Cortex of kidney (tissue), 1 donor: ENCODE measurements at places on chromosomes 2 and 18.

GRCh38 chr2:109382951-109383350 is 230.8 kb downstream of the SEPTIN10 start:
- DNase-seq: no peak

GRCh38 chr2:26438926-26439325 is 37.2 kb downstream of the DRC1 start:
- DNase-seq: no peak

DNA sequence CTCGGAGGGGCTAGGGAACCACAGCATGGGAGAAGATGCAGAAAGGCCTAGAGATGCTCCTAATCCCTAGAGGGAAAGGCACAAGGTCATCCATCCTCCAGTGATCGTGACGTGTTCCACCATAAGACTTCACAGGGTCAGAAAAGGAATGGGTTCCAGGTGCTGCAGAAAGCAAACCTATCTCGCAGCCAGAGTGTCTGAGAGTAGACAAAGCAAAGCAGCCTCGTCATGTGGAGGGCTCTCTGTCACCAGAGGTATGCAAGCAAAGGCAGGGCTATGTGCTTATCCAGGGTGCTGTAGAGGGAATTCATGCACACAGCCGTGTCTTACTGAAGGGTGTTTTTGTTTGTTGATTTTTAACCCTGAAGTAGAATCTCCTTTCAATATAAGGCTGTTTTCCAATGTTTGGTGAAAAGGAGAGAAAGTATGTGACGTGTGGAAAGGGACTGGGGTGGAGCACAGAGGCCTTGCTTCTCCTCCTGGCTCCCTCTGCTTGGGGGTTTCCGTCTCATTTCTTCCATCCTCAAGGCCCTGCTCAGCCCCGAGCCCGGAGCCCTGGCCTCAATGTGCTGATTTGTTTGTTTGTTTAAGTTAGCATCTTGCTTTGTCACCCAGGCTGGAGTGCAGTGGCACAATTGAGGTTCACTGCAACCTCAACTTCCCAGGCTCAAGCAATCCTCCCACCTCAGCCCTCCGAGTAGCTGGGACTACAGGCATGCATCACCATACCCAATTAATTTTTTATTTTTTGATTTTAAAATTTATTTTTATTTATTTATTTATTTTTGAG is 3.0 kb downstream of the GPR55 start:
- no peak for DNase-seq

GRCh38 chr18:35609236-35609635 is 27.7 kb downstream of the GALNT1 start:
- DNase-seq: no peak

GRCh38 chr2:234753701-234754100 is 198.1 kb upstream of the SH3BP4 start:
- no peak for DNase-seq

DNA sequence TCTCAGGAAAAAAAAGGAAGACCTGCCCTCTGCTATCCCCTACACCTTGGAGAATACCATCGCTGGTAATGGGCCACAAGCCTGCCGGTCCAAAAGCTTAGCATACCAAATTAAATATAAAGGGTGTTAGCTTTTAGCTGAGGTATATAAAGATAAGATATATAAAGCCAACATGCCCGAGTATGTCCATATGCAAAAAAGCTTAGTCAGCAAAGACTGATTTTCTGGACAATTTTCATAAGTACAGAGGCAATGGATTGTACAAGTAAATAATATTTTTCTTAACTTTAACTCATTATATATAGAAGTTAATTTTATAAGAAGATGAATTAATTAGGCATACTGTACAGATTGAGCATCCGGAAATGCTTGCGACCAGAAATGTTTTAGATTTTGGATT is 106.5 kb downstream of the STK39 start:
- DNase-seq: no peak

DNA sequence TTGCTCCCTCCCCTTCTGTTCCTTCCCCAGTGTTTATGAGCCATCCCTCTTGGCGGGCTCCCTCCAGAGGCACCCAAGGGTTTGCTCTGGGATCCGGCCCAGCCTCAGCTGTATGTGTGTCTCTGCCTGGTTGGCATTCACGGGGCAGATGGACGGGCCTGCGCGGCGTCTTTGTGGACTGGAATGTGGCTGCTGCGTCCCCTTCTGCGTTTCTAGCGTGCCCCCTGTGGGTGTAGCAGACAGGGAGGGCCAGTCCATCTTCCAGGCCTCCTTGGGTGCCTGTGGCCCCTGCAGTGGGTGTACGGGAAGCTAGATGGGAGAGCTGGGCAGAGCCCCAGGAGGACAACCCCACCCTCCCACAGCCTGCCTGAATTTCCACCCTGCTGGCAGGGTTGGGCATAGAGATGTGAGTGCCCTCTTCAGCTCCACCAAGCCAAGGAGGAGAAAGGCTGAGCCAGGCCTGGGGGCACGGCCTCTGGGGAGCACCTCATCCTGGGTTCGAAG is 15.7 kb downstream of the GPC1 start:
- no peak for DNase-seq

GRCh38 chr2:234953116-234954031 is 1.6 kb downstream of the SH3BP4 start:
- DNase-seq: no peak

DNA sequence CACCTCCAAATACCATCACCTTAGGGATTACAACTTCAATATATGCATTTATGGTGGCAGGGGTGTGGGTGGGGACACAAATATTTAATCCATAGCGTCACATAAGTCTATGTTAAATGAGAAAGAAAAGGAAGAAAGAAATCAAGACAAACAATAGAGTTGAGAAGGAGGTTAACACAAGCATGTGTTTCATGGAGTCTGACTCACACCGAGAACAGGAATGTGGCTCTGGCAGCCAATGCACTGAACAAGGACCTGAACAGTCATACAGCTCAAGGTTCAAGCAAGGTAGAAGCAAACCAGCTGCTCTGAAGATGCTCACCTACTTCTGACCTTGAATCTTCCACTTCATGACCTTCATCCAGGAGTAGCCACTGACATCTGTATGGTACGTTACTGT is 36.2 kb upstream of the LPIN1 start:
- no peak for DNase-seq

GRCh38 chr2:113406114-113406513 is 31.4 kb upstream of the ZNG1B start:
- DNase-seq: no peak

DNA sequence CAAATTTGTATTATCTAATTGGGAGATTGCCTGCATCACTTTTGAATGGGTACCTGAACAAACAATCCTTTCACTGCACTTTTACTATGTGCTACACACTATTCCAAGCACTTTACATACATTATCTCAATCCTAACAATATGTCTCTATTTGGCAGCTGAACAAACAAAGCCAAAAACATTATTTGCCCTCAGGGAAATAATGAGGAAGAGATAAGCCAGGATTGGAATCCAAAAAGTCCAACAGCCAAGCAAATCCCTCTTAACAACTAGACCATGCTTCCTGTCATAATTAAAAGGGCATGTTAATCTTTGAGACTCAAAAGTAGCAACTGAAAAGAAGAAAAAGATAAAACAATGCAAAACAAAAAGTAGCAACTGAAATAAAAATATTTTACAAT is 32.1 kb downstream of the RPRD1A start:
- no peak for DNase-seq

DNA sequence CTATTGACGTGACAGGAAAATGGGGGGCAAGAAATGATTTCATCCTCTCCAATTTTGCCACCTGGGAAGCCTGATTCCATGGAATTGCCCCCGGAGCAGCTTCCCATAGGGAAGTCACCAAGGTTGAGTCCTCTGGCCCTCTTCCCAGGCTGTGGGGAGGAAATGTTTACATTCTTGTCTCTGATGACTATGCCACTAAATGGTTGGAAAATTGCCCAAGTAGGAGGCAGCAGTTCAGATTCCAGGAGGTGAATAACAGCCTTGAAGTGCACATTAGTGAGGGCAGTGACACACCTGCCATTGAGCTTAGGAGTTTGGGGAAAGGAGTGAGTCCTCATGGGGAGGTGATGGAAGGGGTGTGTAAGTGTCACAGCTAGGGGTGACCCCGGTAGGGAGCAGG is 449.2 kb upstream of the DCC start:
- no peak for DNase-seq

GRCh38 chr2:20600756-20601325 is 50.1 kb downstream of the HS1BP3 start:
- no peak for DNase-seq

GRCh38 chr2:182915369-182916326 is 49.2 kb upstream of the FRZB start:
- no peak for DNase-seq

- no peak for DNase-seq
These were observed 748.0 kb downstream of the DPP10 start for GRCh38 chr2:115190459-115190858.
